Osteoblast (primary cell): ENCODE measurements at places on chromosomes 13 and 19.

DNA sequence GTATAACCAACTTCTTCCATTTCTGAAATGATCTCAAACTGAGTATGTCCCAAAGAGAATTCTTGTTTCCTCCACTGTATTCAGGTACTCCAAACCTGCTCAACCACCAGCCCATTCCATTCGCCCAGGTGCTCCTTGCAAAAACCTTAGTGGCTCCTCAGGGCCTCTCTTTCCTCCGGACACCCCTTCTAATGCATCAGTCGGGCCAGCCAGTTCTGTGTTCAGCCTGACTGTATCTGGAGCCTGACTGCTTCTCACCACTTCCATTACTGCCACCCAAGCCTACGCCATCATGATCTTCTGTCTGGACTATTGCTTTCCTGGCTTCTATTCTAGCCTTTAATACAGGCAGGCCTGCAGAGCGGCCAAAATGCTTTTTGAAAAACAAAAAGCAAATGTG lies 1.5 kb downstream of the PHF11 start:
- DNase-seq = peak; percentile 61

- no peak for DNase-seq
Measured at GRCh38 chr13:59301174-59301567, 862.6 kb downstream of the DIAPH3 start.

DNA sequence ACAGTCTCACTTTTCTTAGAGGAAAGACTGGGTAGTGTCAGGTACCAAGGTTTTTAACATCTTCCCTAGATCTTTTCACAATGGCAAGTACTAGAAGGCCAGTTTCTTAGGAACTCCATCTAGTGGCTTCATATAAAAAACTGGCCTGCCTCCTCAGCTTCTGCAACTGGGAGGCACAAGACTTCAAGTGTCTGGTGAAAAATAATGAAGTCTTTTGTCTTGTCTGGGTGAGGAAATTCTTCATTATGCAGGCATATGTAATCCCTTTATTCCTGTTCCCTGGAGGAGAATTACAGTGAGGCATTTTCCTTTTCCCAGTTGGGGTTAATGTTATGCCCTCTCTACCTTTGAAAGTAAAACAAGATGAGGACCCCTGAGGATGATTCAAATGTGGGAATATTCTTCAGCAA lies 300.5 kb downstream of the NALCN start:
- no peak for DNase-seq

DNA sequence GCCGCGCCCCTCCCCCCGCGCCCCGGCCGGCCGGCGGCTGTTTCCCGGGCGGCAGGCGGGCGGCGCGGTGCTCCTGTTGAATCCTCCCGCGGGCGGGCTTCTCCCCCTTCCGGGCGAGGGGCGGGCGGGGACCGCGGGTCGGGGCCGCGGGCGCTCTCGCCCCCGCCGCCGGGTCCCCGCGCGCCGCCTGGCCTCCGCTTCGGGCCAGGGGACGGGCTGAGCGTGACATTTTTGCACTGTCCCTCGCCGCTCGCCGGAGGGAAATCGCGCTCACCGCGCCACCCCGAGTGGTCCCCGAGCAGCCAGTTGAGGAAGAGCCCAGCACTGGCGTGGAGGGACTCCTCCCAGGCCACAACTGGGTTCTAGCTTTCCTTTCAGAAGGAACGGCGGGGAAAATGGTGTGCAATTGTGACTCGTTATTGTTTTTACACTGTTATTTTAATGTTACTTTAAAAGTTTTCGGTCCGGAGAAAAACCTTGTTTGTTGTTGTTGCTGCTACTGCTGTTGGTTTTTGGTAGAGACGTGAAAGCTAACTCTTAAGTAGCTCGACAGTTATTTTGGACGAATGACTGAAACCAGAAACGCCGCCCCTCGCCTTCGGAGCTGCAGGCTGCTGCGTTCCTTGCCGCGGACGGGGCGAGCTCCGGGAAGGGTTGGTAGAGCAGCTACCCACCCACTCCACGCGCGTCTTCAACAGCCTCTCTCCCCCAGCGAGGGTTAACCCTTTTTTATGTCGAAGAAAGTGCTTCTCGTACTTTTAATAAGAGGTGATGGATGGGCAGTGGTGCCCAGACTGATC lies 959 bp downstream of the PDS5B start:
- peak; percentile 91 for DNase-seq

DNA sequence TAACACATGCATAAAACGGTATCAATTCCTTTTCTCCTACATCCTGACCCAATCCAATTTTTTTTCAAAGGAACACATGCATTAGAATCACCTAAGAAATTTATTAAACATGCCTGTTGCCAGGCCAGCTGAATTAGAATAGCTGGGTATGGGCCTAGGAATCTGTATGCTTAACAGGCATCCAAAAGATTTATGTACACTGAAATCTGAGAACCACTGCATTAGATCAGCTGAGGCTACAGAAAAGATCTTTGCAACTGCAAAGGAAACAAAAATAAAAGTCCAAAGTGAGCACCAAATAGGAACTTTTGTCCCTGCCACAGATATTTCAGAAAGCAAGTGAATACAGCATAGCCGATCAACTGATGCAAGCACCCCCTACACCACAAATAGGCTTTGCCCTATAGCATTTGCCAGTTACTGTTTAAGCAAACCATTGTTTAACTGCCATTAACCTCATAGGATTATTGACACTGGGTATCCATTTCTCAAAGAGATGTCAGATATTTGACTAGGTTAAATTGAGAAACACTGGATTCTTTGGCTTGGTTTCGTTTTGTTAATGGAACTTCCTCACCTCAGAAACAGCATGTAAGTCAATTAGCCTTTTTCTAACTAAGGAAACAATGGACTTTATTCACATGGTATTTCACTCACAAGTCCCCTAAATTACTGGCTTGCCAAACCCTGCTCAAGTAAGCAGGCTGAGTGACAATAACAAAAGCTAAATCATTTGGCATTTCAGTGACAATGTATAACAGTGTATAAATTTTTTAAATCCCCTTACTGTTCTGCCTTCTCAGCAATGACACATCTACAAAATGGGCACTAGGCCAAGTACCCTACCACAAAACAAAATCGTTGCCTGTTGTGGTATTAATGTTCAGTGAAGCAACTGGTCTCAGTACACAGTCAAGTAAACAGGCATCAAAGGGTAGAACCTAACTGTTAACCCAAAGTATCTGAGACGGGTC lies 67.8 kb downstream of the SUCLA2 start:
- DNase-seq = no peak

DNA sequence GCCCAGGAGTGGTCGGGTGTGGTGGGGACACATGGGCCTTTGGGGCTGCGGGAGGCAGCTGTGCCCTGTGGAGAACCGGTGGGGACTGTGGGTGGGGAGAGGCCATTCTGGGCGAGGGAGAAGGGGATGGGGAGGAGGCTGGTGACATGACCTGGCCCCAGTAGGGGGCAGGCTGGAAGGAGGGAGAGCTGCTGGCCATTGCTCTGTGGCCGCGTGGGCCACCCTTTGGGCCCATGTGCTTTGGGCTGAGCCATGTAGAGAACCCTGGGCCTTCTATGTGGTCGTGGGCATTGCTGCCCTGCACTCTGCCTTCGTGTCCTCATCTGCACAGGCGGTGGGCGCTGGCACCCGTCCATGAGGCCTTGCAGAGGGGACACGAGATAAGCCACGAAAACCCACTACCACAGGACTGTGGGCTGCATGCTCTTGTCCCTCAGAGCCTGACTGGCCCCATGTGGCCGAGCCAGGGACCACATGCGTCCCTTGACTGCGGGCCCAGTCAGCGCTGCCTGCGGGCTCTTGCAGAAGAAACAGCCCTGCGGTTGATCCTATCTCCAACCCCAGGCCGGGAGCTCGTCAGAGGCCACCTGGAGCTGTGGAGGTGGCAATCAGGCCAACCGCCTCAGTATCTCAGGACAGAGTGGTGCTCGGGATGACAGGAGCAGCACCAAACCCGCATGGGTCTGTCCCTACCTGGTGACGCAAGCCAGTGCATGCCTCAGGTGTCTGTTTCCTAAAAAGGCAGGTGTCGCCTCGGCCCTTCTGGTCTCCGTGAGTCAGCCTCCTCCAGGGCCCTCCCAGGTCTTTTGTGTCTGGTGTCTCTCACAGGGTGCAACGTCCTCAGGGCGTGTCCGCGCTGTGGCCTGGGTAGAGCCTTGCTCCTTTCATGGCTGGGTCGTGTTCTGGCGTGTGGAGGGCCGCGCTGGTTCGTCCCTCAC lies 14.3 kb downstream of the FZR1 start:
- no peak for DNase-seq

- peak; percentile 58 for DNase-seq
Measured at GRCh38 chr19:5558101-5558621, 9.6 kb downstream of the TINCR start.

DNA sequence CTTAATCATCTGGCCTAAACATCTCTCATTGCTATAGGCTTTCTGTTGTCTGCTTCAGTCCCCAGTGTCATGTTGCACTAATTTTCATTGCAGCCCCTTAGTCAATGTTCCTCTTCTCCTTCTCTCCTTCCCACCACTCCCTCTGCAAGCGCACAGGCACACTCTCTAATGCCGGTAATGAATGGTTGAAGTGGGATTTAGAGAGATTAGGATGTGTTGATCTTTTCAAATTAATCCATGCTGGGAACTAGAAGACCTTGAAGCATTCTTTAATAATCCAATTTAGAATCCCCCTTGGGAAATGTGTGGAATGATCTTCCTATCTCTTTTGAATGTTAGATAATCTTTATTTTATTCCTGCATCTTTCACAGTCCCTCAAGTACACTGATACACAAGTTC lies 33.2 kb upstream of the NDFIP2 start:
- DNase-seq = no peak

- DNase-seq = no peak
Measured at GRCh38 chr13:99071666-99072065, 93.8 kb upstream of the DOCK9 start.

GRCh38 chr13:78978381-78978998 lies 319.5 kb upstream of the OBI1 start:
- no peak for DNase-seq

DNA sequence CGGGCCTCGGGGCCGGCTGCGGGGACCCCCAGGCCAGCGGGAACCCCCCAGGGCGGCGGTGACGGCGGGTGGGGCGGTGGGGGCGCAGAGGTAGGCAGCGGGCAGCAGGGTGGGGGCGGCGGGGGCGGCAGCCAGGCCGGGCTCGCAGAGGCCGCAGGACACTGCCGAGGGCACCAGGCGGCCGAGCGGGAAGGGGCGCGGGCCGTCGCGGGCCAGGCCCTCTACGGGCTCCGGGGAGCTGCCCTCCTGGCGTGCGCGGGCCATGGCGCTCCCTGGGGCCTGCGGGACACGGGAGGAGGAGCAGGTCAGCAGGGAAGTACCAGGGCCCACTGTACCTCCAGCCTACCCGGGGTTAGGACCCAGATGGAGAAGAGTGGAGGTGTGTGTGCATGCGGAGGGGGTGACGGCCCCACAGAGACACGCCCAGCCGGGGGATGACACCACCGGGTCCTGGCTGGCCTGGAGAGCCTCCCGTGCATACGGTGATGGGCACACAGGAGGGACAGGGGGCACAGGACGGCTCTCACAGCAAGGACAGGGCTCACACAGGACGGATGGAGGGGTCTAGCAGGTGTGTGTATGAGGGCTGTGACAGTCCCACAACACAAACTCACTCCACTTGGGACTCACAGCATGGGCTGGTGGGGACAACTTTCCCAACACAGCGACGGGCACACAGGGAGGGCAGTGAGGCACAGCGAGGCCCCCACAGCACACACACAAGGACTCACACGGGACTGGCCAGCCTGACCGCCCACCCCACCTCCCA lies 2.6 kb downstream of the BBC3 start:
- peak; percentile 86 for DNase-seq

DNA sequence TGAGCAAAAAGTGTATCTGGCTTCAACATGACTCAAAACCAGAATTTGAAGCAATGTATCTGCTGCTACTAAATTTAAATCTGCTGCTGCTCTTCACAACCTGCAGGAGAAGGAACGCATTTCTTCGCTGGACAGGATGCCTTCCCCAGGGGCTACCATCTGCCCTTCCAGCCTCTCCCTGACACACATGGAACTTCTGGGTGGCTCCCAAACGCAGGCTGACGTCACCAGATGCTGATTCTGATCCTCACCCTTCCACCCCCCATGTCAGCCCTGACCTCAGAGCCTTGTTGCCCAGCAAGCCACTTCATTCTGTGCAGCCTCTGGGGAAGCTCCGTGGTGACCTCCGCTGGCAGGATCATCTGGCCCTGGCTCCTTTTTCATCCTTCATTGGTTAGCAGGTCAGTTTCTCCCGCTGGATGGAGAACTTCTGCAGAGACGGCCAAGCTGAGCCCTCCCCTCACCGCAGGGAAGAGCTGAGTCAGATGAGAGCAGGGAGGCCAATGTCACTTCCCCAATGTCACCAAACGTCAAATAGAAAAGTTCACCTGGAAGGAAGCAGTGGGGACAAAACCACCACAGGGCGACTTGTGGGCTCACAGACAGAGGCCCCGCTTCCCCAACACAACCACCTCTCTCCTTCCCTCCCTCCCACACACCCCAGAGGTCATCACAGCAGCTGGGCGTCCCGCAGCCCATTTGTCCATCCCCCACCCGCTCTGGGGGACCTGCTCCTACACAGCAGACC lies 14.0 kb upstream of the RAB20 start:
- no peak for DNase-seq

- DNase-seq = peak; percentile 93
Measured at GRCh38 chr19:2962018-2962670, 15.2 kb upstream of the TLE6 start.

DNA sequence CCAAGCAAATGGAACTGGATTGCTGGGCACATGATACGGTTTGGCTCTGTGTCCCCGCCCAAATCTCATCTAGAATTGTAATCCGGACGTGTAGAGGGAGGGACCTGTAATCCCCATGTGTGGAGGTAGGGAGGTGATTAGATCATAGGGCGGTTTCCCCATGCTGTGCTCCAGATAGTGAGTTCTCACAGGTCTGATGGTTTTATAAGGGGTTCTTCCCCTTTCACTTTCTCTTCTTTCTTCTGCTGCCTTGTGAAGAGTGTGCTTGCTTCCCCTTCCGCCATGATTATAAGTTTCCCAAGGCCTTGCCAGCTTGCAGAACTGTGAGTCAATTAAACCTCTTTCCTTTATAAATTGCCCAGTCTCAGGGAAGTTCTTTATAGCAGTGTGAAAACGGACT lies 32.6 kb upstream of the MTIF3 start:
- no peak for DNase-seq

GRCh38 chr13:113399755-113400149 lies 35.8 kb upstream of the GRTP1 start:
- peak; percentile 8 for DNase-seq

- DNase-seq = no peak
Measured at GRCh38 chr13:113080901-113081521, 24.6 kb upstream of the F7 start.

GRCh38 chr19:9782338-9782737 lies 13.8 kb upstream of the ZNF846 start:
- no peak for DNase-seq

DNA sequence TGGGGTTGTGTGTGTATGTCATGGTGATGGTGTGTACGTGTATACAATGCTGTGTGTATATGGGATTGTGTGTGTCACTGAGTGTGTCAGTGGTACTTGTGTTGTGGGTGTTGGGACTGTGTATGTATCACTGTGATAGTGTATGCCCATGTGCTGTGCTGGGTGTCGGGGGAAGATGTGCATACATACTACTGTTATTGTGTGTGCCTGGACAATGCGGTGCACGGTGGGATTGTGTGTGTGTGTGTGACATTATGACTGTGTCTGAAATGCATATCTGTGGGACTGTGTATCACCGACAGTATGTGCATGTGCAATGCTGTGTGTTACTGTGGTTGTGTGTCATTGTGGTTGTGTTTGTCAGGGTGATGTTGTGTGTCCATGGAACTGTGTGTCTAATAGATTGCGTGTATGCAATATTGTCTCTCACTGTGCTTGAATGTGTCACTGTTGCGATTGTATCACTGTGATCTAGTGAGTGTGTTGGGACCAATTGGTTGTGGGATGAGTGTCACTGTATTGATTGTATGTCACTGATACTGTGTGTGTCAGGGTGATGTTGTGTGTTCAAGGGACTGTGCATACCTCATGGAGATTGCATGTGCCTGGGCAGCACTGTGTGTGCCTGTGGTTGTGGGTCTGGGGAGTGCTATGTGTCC lies 11.0 kb upstream of the BBC3 start:
- peak; percentile 62 for DNase-seq
